ENCODE measurements at places on chromosomes 6 and 20.

GRCh38 chr6:30212865-30213666, at the start of gene TRIM26:
Gene TRIM26, minus strand, starts transcription at chr6:30213406. Its CDS starts 14,303 bp downstream, at chr6:30199103.
- peak; percentile 81 for DNase-seq

DNA sequence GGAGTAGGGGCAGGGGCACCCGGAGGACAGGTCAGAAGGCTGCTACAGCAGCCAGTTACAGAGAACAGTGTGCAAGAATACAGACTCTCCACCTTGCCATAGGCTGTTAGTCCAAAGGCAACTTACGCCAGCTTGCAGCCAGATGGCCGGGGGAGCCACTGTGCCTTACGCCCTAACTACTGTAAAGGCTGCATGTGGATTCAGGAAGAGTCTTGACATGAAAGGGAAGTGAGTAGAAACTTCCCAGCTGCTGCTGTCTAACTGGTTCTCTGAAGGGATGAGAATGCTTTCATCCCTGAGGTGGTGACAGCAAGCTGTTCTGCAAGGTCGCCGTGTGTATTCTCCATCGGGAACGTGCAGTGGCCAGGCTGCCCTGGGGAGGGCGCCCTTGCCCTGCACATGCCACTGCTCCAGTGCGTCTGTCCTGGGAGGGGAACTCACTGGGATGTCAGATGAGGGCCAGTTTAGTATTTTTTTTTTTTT, 46.1 kb downstream of the LYRM4 start:
- no peak for DNase-seq

DNA sequence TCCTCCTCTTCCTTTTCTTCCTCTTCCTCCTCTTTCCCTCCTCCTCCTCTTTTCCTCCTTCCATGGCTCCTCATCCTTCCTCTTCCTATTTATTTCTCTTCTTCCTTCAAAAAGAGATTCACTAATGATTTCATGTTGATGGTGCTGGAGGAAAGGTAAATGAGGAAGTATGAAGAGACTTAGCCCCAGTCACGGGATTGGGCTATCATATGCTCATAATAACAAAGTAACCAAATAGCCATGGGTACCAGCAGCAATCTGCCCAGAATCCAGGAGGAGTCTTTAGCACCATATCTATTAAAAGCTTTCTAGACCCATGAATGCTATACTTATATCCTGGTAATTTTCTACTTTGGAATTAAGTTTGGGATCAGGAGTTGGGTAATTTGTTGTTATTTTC, 910.9 kb upstream of the MAP3K7 start:
- no peak for DNase-seq

DNA sequence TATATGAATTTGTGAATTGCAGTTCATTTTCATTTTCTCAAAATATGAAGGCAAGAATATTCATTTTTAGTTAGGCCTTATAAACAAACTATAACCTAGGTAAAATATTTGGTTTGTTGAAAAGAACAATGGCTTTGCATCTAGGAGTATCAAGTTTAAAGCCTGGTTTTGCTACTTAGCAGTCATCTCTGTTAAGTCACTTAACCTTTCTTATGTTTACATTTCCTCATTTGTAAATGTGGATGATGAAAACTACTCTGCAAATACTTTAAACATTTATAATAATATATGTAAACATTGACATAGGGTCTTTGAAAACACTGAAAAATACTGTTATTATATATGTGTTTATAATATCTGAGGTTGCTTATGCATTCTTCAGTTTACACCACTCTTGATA, 135.5 kb downstream of the CENPW start:
- no peak for DNase-seq

DNA sequence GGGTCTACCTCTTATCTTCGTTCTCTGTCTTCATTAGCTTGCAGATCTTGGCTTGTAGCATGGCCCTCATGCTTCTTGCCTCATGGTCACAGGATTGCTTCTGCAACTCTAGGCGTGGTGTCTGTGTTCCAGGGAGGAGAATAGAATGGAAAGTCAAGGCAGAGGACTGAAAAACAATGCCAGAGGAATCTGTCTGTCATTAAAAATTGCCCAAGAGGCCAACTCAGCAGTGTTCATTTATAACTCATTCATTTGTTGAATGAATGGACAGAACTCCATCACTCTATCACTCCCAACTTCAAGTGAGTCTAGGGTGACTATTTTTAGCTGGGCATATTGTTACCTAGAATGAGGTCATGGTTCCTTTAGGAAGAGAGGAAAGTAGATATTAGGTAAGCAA, 179.6 kb downstream of the UST start:
- DNase-seq: no peak

DNA sequence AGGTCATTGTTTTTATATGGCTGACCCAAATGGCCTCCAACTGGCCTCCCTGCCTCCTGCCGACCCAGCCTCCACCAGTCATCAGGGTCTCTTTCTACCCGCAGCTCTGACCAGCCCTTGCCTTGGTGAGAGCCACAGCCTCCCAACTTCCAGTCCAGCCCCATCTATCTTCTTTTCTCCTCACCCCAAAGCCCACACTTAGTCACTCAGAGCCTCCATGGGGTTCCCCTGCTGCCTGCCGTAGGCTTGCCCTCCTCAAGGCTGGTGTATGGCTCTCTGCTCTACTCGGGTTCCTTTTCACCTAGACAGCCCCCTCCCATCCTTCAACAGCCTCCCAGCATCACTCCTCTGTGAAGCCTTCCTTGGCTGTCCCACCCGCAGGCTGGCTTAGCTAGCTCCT, 18.2 kb downstream of the TCF15 start:
- DNase-seq: no peak

- no peak for DNase-seq
Observed at GRCh38 chr6:63353286-63353630, 33.5 kb upstream of the LGSN start.

- DNase-seq: no peak
Observed at GRCh38 chr6:113833537-113833936, 23.6 kb upstream of the MARCKS start.

DNA sequence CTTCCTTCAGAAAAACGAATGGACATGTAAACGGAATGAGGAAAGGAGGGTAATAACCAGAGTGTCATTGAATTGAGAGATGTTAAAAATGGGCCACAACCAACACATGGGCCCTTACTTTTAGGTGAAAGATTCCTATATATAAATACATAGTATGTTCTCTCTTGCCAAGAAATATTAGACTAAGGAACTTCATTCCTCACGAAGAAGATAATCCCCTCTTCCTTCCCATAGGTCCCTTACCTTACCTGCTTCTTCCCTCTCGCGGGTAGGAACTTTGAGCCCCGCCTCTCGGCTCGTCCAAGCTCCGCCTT, 295 bp upstream of the TBC1D22B start:
- no peak for DNase-seq

DNA sequence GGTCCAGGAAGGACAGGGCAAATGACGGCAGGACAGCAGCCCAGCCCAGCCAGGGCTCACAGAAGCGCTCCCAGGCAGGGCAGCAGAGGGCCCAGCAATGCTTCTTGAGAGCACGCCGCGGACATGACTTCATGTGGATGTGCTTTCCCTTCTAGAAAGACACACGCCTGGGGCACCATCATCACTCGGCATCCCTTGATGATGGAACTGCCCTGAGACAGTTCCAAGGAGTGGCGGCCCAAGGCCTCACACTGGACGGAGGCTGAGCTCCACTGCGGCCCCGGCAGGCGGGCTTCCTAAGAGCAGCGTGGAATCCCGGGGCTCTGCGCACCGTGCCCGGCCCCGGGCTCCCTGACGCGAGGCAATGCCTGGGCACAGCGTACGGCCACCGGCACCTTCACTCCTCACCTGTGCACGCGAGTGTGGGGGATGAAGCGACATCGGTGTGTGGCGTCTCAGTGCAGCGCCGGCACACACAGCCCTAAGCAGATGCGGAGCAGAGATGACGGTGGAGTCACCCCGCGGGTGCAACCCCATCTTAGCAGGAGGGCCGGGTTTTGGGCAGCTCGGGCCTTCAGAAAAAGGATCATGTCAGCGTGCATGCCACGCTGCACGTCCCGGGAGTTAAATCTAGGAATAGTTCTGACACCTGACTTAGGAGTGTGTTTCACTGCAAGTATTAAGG, 86.6 kb downstream of the THBS2 start:
- no peak for DNase-seq

- DNase-seq: no peak
Observed at GRCh38 chr6:34049395-34050342, 96.2 kb downstream of the GRM4 start.

- DNase-seq: no peak
Observed at GRCh38 chr20:11687546-11688292, 230.0 kb upstream of the BTBD3 start.

GRCh38 chr20:6780433-6781190, 13.1 kb downstream of the BMP2 start:
- no peak for DNase-seq

DNA sequence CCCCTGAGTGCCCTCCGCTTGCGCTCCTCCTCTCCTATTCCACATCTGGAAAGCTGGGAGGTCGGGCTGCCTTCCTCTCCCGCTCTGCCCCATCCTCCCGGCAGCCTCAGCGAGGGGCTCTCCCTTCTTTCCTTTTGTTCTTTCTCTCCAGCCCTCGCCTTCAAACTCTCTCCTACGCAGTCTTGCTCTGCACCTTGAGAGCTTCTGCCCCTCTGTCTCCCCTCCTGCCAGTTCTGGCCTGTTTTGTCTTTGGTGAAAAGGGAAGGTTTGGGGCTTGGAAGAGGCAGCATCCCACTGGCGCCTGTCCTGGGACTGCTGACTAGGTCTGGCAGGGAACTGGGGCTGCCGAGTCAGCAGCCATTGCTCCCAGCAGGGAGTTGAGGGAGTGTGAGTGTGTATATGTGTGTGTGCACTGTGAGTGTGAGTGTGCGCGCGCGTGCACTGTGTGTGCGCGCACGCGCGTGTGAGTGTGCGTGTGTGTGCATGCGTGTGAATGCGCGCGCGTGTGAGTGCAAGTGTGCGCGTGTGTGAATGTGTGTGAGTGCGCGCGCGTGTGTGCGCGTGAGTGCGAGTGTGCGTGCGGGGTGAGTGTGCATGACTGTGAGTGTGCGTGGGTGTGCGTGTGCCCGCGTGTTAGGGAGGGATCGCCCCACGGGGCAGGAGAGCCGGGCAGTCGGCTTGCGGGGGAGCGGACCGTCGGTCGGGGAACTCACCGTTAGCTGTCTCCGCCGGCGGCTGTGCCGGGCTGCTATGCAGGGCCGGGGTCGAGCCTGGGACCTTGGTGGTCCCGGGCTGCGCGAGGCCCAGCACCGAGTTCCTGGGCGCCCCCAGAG, 523 bp downstream of the CPXM1 start:
- DNase-seq: no peak

GRCh38 chr6:161369339-161369738, 95.5 kb upstream of the AGPAT4 start:
- DNase-seq: peak; percentile 90

DNA sequence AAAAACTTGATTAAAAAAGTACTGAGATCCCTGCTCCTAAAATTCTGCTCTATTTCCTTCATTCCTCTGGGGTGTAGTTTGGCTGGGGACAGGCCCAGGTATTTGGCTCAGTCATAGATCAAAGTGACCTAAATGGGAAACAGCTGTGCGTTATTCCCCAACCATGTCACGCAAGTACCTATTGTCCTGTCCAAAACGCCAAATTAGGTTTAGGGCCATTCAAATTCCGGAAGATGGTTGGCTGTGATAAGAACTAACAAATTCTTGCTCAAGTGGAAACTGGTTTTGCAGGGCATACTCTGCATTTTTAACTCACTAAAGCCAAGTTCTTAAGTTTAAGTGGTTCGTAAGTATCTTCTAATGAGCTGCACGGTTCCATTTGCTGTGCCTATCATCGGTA, 147.6 kb upstream of the TMEM170B start:
- DNase-seq: peak; percentile 44

- DNase-seq: no peak
Observed at GRCh38 chr6:123928529-123928928, 124.9 kb downstream of the NKAIN2 start.

DNA sequence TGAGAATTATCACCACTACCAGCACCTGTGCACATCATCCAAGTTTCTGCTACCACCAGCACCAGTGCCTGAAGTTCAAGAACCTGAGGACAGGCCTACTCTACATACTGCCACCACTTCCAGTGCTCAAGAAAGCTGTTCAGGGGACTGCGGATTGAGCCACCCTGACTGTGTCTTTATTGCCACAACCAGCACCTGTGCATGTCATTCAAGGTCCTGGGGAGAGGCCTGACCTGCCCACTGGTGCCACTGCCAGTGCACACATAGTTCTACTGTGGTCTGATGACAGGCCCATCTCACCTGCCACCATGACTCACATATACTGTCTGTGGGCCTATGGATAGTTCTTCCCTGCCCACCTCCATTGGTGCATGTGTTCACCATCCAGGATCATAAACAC, 559.4 kb downstream of the COL12A1 start:
- no peak for DNase-seq

GRCh38 chr6:73484438-73484837, 22.9 kb downstream of the MTO1 start:
- DNase-seq: no peak

DNA sequence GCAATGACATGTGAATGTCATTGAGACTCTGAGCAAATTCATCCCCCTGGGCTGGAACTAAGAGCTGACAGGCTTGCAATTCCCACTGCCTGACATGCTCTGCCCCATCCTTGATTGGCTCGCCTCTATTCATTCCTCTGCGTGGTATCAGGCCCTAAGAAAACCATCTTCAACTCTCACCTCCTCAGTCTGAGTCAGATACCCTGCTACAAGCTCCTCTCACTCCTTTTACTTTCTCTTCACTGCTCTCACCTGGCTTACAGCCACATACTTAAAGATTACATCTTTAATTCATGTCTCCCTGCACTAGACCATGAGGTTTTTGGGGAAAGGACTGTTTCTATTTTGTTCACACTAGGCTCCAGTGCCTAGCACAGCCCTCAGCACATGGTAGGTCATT, 131.6 kb downstream of the KIF6 start:
- DNase-seq: no peak

GRCh38 chr6:1365686-1366085, 23.7 kb upstream of the FOXF2 start:
- DNase-seq: no peak

- no peak for DNase-seq
Observed at GRCh38 chr20:2840967-2841531, 504 bp downstream of the VPS16 start.

DNA sequence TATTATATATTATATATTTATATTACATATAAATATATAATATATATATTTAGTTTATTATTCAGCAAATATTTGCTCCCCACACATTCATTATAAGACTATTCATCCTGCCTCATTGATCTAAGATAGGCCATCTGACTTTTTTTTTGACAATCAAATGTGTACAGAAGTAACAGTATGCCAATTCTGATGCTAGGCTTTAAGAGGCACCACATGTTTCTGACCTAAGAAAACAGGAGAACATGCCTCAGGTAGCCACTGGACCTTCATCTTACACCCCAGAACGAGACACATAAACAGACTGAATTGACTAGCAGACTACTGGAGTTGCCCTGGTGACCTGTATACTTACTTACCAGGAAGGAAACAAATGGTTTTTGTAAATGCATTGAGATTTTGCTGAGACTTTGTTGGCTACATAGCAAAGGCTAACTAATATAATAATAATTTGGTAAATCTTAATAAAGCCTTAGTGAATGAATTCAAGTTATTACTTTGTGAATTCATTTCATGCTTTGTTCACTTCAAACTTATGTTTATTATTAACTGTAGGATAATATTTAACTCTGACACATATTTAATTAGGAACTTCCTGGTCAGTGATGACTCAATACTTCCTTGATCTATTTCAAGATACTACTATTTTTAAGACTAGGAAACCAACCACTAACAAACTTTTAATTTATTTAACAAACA, 13.4 kb upstream of the MYO6 start:
- no peak for DNase-seq
